ENCODE measurements at places on chromosomes 7 and 10.

- DNase-seq = no peak
These were observed 100.7 kb downstream of the LSMEM1 start for GRCh38 chr7:112581529-112581928.

- DNase-seq = no peak
These were observed 882 bp upstream of the CHCHD1 start for GRCh38 chr10:73780966-73781365.

GRCh38 chr7:87445897-87446296, 29.6 kb downstream of the ABCB4 start:
- DNase-seq = no peak

DNA sequence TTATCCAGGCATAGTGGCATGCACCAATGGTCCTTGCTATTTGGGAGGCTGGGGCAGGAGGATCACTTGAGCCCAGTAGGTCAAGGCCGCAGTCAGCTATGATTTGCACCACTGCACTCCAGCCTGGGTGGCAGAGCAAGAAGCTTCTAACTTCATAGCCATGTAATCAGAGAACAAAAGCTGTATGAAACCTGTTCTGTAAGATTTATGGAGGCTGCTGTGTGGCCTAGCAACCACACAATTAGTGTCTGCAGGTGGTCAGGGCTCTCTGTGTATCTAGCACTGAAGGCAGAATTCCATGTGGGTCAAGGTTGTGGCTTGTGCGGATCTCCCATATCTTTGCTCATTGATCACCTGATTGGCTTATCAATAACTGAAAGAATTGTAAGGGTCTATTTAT, 221.5 kb upstream of the FOXK1 start:
- no peak for DNase-seq

GRCh38 chr10:125203186-125203800, 42.9 kb upstream of the CTBP2 start:
- no peak for DNase-seq

- DNase-seq = no peak
These were observed 3.3 kb upstream of the ABLIM1 start for GRCh38 chr10:114661212-114661880.

GRCh38 chr7:134782121-134782623, 2.7 kb downstream of the CALD1 start:
- peak; percentile 61 for DNase-seq

DNA sequence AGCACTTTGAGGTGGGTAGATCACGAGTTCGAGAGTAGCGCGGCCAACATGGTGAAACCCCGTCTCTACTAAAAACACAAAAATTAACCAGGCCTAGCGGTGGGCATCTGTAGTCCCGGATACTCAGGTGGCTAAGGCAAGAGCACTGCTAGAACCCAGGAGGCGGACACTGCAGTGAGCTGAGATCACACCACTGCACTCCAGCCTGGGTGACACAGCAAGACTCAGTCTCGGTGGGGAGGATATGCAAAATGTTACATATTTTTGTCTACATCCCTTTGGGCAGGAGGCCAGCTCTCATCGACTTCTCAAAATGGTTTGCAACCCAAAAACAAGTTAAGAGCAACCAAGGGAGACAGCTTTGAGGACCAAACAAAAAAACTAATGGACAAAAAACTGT, 8.2 kb downstream of the ATE1 start:
- no peak for DNase-seq

DNA sequence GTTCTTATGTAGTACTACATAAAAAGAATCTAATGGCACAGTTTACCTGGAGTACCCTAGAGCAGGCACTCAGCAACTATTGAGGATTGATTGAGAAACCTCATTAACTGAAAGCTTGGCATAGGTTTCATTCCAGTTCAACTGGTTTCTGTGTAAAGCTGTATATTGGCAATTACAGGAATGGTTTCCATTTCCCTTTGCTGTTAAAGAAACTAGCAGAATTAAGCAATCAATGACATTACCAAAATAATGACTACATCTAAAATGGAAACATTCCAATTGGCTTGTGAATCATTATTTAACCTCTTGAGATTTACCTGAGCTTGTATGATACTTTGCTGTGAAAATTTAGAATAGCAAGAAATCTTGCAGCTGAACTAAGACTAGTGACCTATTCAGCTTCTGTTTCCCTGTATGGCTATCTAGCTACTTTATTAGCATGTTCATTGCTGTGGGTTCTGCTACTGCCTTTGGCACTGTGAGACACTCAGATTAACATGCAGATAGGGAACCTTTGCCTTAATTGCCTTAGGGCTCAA, 33.5 kb upstream of the CADPS2 start:
- no peak for DNase-seq

- no peak for DNase-seq
These were observed 21.0 kb downstream of the KMT2C start for GRCh38 chr7:152414779-152415178.

DNA sequence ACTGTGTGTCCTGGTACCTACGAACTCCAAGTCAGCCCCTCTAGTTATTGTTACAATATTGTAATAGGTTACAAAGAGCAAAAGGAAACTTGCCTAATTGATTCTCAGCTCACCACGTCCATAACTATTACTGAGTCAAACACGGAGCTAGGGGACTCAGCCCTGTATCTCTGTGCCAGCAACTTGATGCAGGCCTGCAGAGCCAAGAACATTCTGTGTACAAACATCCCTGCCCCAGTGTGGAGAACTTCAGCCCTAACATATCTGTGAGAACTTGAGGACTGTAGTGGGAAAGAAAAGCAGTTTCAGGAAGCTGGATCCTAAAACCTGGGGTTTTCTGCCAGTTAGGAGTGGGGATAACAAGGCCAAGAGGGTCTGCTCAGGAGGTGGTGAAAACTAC, 114.9 kb upstream of the PRSS58 start:
- no peak for DNase-seq

DNA sequence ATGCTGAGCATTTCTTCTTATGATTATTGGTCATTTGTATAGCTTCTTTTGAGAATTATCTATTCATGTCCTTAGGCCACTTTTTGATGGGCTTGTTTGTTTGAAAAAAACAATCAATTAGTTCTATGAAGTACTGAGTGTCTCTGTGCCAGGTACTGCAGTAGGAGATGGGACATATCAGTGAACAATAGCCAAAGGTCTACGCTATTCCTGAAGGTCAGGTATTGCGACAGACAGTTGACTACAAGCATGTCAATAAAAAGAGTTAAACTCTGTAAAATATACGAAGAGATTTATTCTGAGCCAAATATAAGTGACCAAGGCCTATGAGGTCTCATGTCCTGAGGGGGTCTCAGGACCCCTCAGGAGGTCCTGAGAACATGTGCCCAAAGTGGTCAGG, 122.1 kb upstream of the NFE2L3 start:
- no peak for DNase-seq

DNA sequence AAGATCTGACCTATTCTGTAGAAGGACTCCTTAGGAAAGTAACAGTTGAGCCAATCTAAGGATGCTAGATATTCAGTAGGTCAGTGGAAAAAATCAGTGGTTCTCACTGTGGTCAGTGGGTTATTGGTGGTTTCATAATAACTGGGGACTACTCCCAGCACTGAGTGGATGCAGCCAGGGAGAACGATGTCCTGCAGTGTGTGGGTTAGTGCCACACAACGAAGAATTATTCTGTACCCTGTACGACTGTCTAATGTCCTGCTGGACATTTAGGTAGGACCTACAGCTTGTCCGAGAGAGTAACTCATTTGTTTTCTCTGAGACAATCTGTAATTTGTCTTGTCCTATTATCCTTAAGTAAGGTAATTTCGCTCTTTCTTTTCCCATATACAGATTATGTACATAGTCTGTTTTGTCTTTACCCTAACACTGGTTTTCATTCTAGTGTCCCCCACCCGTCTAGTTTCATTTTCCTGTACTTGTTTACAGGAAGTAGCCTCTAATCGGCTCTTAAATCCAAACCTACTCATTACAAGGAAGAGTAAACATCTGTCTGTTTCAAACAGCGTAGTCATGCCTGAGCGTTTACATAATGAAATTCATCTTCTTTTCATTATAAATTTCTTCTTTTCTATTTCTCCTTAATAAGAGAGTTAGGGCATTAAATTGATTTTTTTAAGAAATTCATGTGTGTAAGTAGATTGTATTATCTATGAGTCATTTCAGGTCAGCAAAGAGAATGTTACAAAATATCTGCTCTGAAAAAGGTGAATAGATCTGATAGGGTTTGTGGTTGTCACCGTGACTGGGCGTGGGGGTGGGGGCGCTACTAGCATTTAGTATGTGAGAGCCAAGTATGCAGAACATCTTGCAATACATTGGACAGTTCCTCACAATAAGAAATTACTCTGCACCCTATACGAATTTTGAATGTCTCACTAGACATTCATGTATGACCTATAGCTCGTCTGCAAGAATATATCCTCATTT, 8.3 kb upstream of the ZC3HAV1L start:
- no peak for DNase-seq

- DNase-seq = no peak
These were observed 12.3 kb downstream of the AKR1C3 start for GRCh38 chr10:5106553-5106952.

- no peak for DNase-seq
These were observed 20.1 kb upstream of the ATXN7L1 start for GRCh38 chr7:105896407-105896911.

- peak; percentile 62 for DNase-seq
These were observed 300.9 kb downstream of the NEBL start for GRCh38 chr10:20596065-20596755.

- no peak for DNase-seq
These were observed 187.1 kb downstream of the KIF20B start for GRCh38 chr10:89888321-89889070.

DNA sequence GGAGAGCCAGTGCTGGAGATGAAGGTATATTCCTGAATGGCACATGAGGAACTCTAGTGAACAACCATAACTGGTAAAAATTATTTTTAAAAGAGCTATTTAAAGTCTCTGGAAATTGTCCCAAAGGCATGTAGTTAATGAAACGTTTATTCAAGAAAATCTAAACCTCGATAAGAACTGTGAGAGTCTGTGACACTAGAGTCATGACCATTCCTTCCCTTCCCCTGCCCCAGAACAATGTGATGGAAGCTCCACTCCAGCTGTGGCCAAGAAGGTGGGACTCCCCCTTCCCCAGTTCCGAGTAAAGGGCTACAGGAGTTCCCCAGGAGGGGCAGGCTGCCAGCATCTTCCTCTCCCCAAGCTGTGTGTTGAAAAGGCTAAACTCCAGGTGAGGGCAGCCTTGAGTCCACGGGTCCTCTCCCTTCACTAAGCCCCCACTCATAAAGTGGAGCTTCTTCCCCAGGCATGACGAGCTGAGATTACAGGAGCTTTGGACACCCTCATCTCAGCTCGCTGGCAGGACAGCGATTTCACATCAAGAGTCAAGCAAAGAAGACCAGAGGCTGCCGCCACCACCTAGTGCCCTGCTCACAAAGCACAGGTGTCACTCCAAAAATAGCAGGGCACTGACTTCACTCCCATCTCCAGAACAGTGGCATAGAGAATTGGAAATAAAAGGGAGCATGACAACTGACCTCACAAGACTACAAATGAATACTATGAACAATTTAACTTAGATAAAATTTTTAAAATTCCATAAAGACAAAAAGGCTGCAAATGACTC, 68.5 kb downstream of the NHLRC2 start:
- no peak for DNase-seq

GRCh38 chr10:23345861-23346260, 1.3 kb upstream of the C10orf67 start:
- peak; percentile 82 for DNase-seq

DNA sequence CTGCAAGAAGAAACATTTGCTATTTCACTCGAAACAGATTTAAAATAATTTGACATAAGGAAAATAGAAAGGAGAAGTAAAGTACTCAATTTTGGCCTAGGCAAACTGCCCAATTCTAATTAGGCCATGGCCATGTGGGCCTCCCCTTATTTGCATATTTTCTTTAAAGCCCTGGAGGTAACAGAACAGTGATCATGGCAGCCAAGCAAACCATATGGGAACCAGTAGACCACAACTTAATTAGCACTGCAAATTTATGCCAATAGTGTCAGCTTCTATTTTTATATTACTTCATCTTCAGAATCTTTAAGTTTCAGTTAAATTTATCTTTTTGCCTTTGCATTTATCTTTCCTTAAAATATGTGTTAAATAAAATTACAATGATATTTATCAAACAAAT, 63.3 kb upstream of the THSD7A start:
- no peak for DNase-seq

DNA sequence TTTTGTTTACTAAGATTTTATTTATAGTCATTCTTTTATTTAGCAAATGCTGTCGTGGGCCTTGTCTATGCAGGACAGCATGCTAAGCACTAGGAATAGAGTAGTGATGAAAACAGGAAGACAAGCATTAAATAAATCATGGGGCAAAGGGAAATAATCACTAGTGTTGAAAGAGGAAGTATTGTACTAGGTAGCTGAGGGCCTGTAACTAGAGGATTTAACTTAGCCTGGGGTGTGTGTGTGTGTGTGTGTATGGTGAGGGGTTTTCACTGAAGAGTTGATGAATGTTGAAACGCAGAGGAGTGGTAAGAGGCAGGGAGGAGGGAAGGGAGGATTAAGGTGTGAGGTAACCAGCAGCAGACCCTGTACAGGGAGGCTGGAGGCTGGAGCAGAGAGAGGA, 446.4 kb downstream of the SDK1 start:
- no peak for DNase-seq

GRCh38 chr10:106820579-106820978, 343.9 kb downstream of the SORCS1 start:
- DNase-seq = no peak

DNA sequence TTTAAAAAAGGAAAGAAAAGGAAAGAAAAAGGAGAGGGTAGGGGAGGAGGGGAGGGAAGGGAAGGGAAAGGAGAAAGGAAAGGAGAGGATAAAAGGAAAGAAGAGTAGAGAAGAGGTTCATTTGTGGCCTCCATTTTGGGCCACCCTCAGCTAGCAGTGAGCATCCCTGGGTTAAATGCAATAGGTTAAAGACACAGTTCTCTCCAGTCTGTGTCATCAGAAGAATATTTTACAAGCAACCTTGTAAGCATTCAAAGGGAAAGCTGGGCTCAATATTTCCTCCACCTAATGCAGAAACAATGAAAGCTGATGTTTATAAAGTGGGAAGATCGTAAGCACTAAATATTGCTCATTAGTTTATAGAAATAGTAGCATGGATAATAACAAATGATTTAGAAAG, 219.1 kb upstream of the PITRM1 start:
- no peak for DNase-seq

DNA sequence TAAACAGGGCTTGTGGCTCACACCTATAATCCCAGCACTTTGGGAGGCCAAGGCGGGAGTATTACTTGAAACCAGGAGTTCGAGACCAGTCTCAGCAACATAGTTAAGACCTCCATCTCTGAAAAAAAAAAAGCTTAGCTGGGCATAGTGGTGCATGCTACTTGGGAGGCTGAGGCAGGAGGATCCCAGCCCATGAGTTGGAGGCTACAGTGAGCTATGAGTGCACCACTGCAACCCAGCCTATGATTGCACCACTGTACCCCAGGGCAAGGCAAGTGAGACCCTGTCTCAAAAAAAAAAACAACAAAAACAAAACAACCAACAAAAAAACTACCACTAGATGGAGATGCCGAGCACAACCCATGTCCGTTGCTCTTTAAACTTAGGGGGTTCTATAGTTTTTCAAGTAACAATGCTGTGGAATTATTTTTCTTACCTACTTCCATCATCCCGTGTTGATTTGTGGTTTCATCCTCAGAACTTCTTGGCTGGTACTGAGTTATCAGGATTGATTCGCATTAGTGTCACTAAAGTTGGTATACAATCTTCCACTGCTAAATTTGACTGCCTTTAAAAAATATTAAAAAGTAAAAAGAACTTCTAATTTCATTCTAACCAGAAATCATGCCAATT, 12.2 kb upstream of the REPIN1 start:
- peak; percentile 27 for DNase-seq

- no peak for DNase-seq
These were observed 4.7 kb downstream of the NOD1 start for GRCh38 chr7:30473903-30474302.

- peak; percentile 77 for DNase-seq
These were observed 220.6 kb downstream of the ADRA2A start for GRCh38 chr10:111297351-111297848.

GRCh38 chr7:28442540-28443420, 30.5 kb downstream of the CREB5 start:
- no peak for DNase-seq

Measured in fibroblast of skin of scalp (primary cell).